ENCODE measurements at places on chromosomes 1 and 21.

DNA sequence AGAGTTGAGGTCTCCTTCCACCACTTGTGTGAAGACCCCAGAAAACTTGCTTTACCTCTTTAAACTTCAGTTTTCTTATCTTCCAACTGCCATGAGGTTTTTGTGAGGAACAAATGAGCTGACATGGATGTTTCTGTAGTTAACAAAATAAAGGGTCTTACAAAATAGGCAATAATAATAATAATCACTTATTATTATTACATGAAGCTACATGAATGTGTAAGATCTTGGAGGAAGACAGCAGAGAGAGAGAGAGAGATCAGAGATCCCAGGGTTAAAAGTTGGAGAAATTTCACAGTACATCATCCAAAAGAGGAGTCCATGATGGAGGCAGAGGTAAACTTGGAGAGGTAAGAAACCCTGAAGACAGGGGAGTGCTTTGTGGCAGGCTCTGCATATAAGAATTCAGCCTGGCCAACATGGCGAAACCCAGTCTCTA, 10.7 kb downstream of the RCC1 start:
- DNase-seq = no peak

DNA sequence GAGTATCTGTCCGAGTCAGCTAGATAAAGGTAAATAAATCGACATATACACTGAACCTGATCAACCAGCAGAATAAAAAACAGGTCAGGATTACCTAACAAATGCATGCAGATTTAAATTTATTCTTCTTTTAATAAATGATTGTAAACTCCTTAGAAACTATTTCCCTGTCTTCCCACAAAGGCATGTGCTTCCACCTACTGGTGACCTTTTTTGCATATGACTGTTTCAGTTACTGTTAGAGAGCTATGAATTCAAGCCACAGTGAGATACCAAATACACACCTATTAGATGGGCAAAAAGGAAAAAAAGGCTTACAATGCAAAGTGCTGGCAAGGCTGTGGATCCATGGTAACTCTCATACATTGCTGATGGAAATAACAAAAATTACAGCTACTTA, 957.4 kb upstream of the NCAM2 start:
- peak; percentile 87 for DNase-seq

DNA sequence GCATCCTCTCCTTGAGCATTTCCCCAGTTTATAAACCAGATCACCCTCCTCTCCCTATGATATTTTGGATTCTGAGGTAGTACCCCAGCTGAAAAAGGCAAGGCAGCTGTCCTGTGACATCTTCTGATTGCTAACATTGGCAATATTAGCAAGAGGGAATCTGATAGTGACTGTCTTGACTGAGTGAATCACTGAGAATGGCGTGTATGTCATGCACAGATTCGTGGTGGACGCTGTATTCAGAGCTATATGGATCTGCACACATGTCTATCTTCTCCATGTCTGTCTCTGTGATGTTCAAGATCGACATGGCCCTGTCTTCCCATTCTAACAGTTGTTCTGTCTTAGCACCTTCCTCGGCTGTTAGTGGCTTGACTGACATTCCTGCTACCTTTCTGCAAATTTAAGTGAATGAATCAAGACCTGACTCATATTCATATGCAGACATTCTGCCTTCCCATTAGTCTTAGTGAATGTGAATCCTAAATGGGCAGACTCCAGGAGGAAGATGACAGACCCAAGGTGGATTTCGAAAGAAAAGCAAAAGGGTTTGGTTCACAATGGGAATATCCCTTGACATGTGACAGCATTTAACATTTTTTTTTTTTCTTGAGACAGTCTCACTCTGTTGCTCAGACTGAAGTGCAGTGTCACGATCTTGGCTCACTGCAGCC, 97.7 kb downstream of the PGBD5 start:
- DNase-seq = no peak

- DNase-seq = no peak
Measured at GRCh38 chr1:36665478-36666080, 182.9 kb upstream of the CSF3R start.

DNA sequence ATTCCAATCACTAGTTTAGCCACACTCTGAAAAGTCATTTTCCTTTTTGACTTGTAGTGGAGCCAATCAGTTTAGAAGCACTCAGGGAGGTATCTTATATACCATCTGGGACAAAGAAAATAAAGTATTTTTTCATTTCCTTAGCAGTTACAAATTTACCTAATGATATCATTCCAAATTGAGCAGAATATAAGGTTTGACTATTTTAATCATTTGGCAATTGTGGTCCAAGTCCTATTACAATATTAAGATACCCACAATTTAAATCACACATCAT, 170.6 kb downstream of the LTN1 start:
- no peak for DNase-seq

GRCh38 chr1:26318338-26319064, 743 bp downstream of the CD52 start:
- DNase-seq = peak; percentile 16

GRCh38 chr21:46442938-46443337, 15.8 kb upstream of the DIP2A start:
- peak; percentile 18 for DNase-seq

DNA sequence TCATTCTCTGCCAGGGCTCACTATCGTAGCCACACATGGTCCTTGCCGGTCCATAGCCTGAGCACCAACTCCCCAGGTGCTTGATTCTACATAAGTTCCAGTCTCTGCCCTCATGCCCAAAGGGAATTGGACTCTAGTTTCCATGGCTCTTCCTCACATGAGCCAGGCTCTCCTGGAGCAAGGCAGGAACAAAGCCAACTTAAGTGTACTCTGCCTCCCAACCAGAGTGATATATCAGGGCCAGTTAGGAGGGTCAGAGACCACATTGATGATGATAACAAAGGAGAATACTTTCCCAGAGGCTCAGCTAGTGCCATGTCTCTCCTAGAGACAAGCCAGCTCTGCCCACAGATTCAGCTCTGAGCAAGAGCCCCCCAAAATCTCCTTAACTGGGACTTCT, 70.9 kb downstream of the ERI3 start:
- no peak for DNase-seq

GRCh38 chr1:241553886-241554592, 21.9 kb downstream of the KMO start:
- DNase-seq = no peak

DNA sequence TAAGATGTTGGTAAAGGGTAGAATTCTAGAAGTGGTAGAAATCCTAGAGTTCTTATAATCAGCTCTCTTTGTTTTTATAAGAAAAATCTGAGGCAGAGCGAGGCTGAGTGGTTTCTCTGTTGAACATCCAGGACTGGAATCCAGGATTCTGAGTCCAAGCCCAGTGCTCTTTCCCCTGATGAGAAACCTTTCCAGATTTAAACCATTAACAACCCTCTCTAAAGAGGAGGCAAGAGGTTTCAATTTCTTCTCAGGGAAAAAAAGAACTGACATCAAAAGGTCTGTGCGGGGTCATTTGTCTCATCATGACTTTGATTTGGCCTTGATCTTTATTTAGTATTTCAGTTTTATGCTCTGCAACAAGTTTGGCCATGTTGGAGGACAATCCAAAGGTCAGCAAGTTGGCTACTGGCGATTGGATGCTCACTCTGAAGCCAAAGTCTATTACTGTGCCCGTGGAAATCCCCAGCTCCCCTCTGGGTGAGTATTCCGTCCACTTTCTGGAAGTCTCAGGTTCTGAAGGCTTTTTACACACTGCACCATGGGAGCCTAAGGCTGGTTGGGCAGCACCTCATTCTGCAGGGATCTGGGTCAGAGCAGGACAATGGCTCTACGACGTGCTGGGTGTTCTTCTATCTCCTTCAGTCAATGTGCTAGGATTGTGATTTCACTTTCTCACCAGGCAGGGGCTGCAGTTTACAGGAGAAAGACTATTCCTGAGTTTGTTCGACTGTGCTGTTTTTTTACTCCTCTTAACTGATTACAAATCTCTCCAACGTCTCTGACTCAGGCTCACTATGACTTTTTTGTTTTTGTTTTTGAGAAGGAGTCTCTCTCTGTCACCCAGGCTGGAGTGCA, 18.9 kb upstream of the CCT8 start:
- no peak for DNase-seq

- peak; percentile 29 for DNase-seq
Measured at GRCh38 chr21:35436899-35437298, 387.8 kb upstream of the RUNX1 start.

GRCh38 chr1:59732214-59732955, 82.4 kb upstream of the HOOK1 start:
- no peak for DNase-seq
